Activated T-cell treated with anti-CD3 and anti-CD28 coated beads for 48 hours (primary cell): ENCODE measurements at places on chromosomes 5 and 9.

- no peak for DNase-seq
Measured at GRCh38 chr5:143215690-143216089, 187.8 kb downstream of the NR3C1 start.

GRCh38 chr9:134210908-134211810 lies 46.8 kb upstream of the RNU6ATAC start:
- no peak for DNase-seq

DNA sequence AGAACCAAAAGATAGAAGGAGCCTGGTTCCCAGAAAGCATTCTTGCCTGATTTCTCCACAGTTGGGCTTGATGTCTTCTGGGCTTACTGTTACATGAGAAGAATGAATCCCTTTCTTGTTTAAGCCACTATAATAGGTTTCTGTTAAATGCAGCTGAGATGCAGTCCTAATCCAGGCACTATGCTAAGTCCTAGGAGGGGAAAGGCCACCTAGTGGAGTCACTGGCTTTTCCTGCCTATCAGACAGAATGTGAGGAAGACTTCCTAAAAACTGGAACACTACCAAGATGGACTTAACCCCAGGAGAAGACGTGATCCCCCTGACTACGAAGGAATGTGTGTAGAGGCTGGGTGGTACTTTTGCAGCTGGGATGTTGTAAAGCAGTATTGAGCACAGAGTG lies 34.3 kb upstream of the FSD1L start:
- no peak for DNase-seq

- no peak for DNase-seq
Measured at GRCh38 chr5:31232273-31232888, 38.9 kb downstream of the CDH6 start.

DNA sequence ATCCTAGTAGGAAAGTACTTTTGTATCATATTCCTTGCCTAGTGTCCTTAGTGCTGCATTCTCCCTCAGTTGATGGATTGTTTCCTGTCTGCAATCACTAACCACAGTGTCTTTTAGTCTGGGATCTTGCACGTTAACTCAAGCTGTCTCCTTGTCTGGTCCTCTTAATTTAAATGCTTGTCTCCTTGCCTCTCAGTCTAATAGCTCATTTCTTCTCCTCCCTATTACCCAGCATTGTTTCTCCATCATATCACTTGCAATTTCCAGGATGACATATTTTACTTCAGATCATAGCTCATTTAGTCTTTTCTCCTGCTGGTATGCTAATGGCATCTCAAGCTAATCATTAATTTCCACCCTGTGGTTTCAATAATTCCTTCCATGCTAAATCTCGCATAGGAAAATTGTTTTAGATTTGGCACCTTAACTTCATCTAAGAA lies 2052.0 kb upstream of the C9orf72 start:
- no peak for DNase-seq

DNA sequence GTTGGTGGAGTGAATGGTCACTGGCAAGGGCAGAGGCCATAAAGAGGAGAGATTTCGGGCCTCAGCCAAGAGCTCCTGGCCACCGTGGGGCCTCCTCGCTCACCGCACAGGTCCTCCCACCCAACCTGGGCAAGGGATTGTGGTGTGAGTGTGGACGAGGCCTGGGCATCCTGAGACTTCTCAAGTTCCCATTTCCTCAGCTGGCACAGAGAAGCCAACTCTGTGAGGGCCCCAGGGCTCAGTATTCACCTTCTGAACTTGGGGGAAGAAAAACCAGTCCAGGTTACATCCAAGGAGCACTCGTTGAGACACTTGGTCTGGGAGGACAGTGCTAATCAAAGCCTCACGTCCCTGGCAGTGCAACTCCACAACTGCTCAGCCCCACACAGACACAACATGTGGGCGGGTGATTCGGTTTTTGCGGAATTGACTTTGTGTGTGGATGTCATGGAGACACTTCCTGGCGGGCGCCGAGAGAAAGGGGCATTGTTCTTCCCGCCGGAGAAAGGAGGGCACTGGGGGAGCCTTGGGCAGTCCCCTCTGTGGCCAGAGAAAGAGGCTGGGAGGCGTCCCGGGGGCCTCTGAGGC lies 28.5 kb upstream of the NKD2 start:
- no peak for DNase-seq

GRCh38 chr5:2001300-2001699 lies 118.6 kb upstream of the IRX4 start:
- no peak for DNase-seq

GRCh38 chr5:57042524-57042931 lies 90.6 kb upstream of the MIER3 start:
- no peak for DNase-seq
